Right ventricle myocardium inferior (tissue), 1 donor: ENCODE measurements at places on chromosomes 2 and 18. TPM values are rescaled to one million over a fixed set of nuclear protein-coding genes. Genes with fewer than 3 reads are reported as not detected.
A peak's percentile ranks its signal among the peaks of the same experiment; 100 is the strongest.

- DNase-seq: no peak
Observed at GRCh38 chr2:200168641-200169555, 137.6 kb upstream of the SPATS2L start.

DNA sequence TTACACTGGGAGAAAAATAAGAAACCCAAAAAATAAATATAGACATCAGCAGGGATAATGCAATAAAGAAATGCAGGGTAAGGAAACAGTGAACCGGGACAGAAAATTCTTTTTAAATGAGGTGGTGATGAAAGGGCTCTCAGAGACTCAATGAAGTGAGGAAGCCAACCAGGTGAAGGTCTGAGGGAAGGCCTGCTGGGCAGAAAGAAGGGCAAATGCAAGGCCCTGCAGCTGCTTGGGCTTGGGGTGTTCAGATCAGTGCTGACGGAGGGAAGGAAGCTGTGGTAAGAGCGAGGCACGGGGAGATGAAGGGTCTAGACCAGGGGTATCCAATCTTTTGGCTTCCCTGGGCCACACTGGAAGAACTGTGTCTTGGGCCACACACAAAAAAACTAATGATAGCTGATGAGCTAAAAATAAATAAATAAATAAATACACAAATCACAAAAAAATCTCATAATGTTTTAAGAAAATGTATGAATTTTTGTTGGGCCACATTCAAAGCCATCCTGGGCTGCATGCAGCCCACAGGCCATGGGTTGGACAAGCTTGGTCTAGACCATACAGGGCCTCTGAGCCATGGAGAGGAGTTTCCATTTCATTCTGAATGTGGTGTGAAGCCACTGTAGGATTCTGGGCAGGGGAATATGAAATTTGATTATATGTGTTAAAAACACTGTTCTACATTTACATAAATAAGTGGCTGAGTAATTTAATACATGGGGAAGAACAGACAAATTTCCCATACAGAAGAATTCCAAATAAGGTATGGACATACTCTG, 96.3 kb upstream of the DNMT3A start:
- DNase-seq: no peak

DNA sequence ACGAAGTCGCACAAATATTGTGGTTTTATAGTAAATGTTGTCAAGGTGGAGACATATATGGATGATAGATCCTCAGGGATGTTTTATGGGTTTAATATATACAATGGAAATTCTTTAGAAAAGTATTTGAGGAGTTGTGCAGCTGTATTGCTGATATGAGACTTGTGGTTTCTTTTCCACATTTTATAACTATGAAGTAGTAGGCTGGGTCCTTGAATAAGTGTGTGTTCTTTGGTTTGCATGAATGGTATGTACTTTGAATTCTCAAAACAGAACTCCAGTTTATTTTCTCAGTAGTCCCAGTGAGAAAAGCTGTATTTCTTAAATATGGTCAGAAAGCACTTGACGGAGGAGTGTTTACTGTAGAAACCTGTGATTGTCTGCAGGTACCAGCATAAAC, 42.4 kb downstream of the PLCL1 start:
- no peak for DNase-seq

DNA sequence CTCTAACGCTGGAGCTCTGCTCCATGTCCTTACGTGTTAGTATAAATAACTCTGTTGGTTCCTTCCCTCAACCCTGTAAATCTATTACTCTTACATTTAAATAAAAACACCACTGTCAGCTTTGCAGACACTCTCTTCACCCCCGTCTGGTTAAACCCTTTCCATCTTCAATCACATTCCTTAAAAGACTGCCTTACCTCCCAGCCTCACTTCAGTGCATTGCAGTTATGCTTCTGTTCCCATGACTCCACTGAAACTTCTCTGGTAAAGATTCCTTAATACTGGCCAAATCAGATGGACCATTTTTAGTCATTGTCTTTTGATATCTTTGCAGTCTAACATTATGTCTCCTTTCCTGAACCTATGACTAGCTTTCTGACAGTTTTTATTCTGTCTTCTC, 61.7 kb downstream of the EML4 start:
- DNase-seq: no peak

DNA sequence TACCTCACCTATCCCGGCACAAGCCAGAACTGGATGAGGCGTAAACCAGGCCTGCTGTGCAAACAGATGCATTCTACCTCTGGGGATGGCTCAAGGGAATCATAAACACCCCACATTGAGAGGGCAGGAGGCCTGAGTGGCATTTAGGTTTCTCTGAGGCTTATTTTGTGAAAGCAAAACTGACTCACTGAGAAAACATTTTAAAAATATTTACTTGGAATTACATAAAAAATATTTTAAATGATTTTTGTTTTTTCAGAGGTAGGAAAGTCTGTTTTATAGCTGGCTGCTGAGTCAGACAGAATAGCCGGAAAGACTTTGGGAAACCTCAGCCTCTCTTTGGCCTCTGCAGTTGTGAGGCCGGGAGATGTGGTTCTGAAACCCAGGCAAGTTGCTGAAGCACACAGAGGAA, 244.1 kb downstream of the NCKAP5 start:
- DNase-seq: no peak

GRCh38 chr2:206635015-206635414, 7.3 kb upstream of the FAM237A start:
- DNase-seq: no peak

DNA sequence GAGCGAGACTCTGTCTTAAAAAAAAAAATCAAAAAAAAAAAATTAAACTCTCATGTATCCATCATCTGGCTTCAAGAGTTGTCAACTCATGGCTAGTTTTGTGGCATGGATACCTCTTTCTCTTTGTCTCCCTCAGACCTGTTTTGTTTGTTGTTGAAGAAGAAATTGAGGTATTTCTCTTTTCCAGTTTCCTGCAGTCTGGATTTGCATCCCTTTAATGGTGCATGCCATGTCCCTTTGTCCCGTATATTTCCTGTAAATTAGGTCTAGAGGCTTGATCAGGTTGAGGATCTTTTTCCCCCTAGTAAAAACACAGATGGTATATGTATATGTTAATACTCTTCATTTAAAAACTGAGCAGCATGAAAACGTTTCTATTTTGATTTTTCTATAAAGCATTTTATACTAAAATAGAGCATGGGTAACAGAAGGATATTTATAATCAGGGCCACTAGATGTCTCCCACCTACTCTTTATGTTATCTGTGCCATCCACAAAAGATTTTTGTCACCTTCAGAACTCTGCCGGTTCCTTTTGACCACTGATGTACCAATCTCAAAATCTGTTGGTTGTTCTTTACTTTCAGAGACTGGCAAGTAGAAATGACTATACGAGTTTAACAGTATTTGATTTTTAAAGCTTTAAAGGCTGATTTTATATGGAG, 80.1 kb downstream of the GALNT1 start:
- DNase-seq: no peak

DNA sequence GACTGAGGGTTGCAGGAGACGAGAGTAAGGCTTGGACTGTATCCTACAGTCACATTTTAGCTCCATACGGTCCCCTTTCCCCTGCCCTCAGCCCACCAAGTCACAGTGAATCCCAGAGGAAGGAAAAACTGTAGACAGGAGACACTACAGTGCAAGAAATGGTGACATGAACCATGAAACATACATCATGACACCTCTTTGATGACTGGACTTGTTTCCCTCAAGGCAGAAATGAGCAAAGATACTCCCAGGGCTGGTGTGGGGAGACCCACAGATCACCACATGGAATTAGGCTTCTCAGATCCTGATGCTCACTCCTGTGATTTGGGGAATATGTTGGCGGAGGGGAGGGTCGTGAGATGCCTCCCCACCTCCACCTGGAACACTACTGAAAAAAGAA, 48.2 kb upstream of the SPP2 start:
- DNase-seq: no peak

GRCh38 chr18:23798249-23798648, 109.0 kb downstream of the LAMA3 start:
- DNase-seq: no peak

DNA sequence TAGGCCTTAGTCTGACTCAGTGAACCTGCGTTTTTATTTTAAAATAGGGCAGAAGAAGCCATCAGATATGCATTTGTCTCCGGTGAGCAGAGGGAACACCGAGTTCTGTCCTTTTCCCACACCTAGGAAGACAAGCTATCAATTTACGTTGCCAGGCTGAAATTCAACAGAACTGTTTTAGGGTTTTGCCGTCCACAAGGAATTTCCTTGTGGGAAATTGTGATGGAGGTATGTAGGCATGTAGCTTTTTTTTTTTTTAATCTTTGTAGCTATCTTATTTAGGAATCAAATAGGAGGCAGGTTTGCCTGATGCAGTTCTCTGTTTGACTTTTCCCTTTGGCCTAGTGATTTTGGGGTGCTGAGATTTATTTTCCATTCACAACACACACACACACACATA, 62.0 kb upstream of the ASAP2 start:
- DNase-seq: no peak

GRCh38 chr2:43139501-43139900, 86.9 kb downstream of the ZFP36L2 start:
- no peak for DNase-seq

DNA sequence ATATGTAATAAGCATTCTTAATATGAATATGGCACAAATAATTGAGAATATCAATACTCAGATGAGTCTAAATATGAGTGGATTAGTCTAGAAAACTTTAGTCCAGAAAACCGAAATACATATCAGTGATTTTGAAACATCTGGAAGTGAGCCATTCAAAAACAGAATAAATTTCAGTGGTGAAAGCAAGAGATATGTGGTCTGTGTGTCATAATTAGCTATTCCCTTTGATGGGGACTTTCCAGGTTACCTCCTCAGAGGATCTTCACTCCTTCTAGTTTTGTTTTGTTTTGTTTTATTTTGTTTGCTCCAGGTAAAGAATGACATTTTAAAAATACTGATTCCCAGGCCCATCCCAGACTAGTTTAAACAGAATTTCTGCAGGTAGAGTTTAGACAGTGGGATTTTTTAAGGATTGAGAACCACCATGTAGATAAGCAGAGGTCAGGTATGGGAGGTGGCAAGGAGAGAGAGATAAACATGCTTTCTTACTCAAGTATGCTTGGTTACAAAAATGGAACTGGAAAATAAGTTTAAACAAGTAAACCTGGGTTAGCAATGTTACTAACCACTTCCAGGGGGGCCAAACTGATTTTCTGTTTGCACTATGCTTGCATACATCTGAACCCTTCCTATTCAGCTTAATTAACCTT, 70.7 kb downstream of the NABP1 start:
- no peak for DNase-seq

DNA sequence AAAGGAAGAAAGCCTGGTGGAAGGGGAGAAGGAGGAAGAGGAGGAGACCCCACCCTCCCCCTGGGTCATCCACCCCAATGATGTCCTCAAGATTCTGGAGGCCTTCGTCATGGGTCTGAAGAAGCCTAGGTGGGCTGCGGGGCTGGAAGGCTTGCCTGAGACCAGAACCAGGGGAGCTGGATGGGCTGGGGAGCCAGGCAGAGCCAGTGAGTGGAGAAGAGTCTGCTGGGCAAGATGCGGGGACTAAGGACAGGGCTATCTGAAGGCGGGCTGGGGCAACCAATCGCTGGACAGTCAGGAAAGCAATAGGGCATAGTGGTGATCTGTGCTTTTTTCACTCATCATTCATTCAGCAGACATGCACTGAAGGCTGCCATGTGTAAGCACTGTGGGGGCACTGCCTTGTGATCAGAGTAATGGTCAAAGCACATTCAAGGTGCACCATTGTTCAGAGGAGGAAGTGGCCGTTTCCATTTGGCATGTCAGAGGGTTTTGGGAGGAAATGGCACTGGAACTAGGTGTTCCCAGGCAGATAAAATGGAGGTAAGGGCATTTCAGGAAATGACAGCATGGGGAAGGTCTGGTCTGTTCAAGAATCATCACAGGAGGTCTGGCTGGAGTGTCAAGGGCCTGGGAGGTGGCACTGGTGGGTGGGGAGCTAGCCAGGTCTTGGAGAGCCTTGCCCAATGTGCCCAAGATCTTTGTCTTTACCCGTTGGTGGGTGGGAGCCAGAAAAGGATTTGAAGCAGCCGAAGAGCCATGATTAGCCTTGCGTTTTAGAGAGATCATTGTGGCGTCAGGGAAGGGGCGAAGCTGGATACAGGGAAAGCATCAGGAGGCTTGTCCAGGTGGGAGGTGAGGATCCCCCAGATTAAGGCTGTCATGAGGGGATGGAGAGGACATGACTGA, 24.2 kb downstream of the OTOF start:
- DNase-seq: no peak

- DNase-seq: no peak
Observed at GRCh38 chr2:217905896-217906295, 96.9 kb downstream of the TNS1 start.

DNA sequence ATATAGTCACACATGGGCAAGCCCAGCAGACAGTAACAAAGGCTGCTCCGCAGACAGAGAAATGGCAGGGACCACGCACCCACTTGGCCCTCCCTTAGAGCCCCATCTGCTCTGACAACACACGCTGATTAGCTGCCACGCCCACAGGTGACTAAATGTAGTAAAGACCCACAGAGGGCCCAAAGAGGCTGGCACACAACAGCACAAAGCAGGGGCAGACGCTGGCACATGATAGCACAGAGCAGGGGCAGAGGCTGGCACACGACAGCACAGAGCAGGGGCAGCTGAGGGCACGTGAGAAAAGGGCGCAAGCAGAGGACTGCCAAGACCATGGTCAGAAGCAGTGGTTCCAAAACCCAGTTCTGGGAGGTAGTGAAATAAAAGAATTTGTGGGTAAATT, 10.6 kb downstream of the AFG3L2 start:
- DNase-seq: peak; percentile 81

GRCh38 chr2:16537347-16537746, 128.3 kb downstream of the CYRIA start:
- no peak for DNase-seq

- DNase-seq: no peak
Observed at GRCh38 chr2:218569038-218569431, 396 bp downstream of the CNOT9 start.

DNA sequence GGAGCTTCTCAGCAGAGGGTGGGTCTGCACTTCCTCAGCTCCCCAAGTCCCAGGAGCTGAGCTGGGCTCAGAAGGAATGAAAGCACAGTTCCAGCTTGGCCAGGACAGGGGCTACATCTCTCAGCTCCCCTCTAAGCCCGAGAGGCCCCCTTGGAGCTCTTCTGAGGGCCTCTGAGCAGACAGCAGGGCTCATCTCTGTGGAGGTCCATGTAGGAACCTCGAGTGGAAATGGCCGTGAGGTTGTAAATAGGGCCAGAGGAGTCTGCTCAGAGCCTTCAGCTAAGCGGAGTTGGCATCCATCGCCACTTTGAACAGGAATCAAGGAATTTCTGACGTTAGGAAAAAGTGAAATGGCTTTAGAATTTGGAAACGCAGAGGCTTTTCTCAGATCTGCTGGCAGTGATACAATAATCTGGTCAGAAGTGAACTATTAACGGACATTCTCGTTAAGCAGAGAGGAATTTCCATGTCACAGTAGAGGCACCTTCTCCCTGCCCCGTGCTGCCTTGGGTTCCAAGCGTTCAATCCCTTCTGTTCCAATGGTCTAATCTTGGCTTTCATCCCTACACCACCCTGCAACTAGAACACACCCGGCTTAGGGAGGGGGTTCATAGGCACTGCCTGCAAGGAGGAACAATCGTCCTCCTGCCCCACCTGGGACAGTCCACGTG, 213.9 kb downstream of the NDUFA10 start:
- no peak for DNase-seq

The CNGA3 gene
- not detected for total RNA-seq

The CYS1 gene
- total RNA-seq: 3.2 TPM

The NMS gene
- total RNA-seq: not detected

The FSIP2 gene
- 0.11 TPM for total RNA-seq

The TMEM247 gene
- total RNA-seq: not detected

The POTEE gene
- not detected for total RNA-seq
